ENCODE measurements at places on chromosomes 1 and 21.

GRCh38 chr1:86618358-86618757 is 71.5 kb downstream of the CLCA4 start:
- DNase-seq, result no peak

DNA sequence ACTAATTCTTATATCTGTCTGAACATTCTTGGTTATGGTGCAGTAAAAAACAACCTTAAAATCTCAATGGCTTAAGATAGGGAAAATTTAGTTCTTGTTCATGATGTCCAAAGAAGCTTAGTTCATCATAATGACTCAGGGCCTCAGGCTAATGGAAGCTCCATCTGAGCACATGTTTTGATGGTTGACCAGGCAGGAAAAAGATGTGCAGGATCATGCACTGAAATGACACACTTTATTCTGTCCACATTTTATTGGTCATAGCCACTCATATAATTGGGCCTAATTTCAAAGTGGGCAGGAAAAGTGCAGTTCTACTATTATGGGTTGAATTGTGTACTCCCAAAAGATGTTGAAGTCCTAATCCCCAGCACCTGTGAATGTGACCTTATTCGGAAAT is 198.2 kb downstream of the CENPF start:
- no peak for DNase-seq

GRCh38 chr1:6961289-6961688 is 176.0 kb downstream of the CAMTA1 start:
- no peak for DNase-seq

- no peak for DNase-seq
Measured at GRCh38 chr1:113048064-113048463, 24.9 kb upstream of the LRIG2 start.

DNA sequence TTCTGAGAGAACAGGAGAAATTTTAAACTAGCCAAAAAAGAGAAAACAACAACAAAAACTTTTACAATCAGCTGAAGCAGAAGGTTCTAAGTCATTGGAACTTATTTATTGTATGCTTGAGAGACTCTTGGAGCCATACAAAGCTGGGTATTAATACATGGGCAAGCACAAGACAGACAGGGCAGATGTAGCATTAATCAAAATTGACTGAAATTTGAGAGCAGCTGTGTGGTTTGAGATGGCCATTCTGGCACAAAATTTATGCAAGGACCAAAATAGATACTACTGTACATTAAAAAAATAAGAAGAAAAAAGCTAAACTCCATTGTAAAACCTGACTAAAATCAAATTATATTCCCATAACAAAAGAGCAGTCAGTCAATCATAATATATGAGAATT is 892.5 kb downstream of the PLA2G4A start:
- DNase-seq, result no peak

DNA sequence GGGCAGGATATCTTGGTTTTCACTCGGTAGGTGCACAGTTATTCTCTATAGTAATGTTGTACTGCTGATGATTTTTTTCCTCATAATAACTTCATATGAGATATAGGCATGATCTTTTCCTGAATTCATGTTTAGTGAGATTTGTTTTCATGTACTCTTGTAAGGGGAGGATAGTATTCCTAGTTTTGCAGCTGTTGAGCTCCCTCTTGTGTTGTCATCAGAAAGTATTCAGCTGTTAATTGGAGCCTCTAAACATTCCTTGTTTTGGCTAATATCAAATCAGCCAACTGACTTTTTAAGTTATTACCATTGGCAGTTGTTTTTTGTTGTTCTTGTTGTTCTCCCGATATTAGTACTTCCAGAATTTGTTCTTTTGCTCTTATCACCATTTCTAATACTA is 24.4 kb downstream of the OR10R2 start:
- DNase-seq, result no peak

GRCh38 chr1:31568895-31569595 is 7.3 kb upstream of the TINAGL1 start:
- DNase-seq, result no peak

DNA sequence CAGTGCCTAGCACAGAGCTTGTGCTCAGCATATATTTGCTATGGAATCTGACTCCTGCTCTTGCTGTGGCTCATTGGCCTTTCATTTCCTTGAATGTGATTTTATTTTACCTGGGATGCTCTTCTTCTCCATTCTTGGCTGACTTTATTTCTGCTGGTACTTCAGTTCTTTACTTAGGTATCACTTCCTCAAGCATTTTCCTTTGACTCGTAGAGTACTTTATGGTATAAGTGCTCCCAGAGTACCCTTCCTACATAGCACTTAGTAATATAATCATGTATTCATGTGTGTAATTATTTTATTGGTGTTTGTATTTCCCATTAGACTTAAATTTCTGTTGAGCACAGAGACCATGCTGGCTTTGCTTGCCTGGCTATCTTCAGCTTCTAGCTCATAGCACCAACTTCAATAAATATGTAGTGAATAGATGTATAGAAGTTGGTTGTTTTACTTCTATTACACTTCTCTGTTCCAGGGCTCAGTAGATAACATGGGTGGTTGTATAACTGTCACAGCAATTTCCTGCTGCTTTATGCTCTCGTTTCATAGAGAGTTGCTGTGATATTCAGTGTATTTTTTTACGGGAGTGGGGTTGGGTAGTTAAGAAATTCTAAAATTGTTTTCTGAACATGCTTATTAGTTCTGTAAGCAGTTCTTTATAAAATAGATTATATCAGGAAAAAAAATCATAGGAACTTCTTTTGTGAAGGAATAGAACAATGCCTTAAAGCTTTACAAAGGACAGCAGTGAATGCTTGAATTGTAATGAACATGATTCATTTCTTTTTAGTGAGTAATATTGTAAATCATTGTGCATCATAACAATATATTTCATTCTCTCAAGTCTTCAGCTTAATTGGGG is 112.2 kb downstream of the NEK7 start:
- DNase-seq, result no peak

- no peak for DNase-seq
Measured at GRCh38 chr1:44347280-44347679, 7.8 kb downstream of the ERI3 start.

DNA sequence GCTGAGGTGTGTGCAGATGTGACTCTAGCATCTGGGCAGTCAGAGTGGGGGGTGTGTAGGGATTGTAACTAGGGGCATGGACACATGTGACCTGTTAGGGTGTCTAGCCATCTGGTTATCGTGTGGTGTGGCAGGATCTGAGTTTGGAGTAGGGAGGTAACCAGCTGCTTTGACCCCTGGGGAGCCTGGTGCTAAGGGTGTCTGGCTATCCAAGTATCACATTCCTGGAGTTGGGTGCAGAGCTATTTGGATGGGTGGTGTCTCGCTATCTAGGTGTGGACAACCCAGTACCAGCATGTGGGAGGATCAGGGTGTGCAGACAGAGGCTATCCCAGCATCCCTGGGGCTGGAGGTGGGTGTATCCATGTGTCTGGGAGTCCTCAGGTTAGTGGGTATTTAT is 4.7 kb downstream of the PTPRU start:
- DNase-seq, result no peak

DNA sequence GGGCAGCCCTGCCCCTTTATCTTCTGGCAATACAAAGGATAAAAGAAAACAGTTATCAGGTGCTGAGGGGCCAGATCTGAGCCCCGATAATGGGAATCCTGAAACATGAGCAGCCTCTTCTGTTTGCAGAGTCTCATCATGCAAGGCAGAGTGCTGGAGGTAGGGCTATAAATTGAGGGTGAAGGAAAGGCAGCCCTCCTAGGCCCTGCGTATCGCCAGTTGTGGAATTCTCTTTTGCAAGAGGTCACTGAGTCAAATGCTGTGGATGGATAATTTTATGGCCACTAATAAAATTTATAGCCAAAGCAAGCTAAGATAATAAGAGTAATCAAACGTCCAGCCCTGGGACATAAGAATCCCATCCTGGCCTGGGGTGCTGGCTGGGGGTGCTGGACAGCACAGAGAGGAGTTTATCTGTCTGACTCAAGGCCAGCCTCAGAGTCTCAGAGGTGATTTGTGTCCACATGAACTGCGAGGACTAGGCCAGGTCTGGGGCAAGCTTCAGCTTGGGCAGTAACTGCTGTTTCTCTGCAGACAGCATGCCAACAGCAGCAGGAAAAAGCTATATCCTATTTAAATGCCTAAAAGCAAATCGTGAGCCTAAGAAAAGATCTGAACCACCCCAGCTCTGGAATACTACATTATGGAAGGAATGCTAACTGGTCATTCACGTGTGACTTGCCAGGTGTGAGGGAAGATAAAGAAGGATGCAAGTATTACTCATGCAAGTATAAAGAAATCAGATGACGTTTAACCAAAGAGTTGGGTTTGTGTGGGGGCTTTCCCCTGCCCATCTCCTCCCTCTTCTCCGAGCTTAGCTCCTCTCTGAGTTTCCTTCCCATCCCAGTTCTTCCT is 254.8 kb downstream of the KIF26B start:
- no peak for DNase-seq

GRCh38 chr1:229585338-229585737 is 26.8 kb upstream of the ABCB10 start:
- DNase-seq, result no peak

- DNase-seq, result no peak
Measured at GRCh38 chr1:148263128-148263905, 111.2 kb upstream of the NBPF11 start.

GRCh38 chr21:26422138-26422537 is 150.9 kb downstream of the CYYR1 start:
- no peak for DNase-seq

Data from SW 1271 (cell line).